ENCODE measurements at places on chromosomes 7 and 10. TPM values are rescaled to one million over a fixed set of nuclear protein-coding genes. Genes with fewer than 3 reads are reported as not detected.
A peak's percentile ranks its signal among the peaks of the same experiment; 100 is the strongest.

The SNX10 gene
- not detected for total RNA-seq

The MLXIPL gene
- total RNA-seq = not detected

The GBX1 gene
- total RNA-seq = 0.95 TPM

DNA sequence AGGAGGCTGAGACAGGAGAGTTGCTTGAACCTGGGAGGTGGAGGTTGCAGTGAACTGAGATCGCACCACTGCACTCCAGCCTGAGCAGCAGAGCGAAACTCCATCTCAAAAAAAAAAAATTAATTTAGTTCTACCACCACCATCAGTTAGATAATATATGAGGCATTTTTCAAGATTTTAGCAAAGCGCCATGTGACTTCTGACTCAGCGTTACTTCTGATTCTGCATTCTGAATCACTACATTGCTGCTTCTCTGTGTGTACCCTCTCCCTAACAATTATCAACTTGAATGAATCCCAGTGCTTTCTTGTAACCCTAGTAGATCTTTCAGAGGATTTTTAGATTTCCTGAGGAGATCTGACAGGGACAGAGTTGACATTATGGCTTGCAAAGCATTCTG lies 176.8 kb upstream of the SORCS1 start:
- no peaks in the 10 kb centered on the region for H3K36me3 ChIP-seq
- H3K27ac ChIP-seq = no peak overlapping the region
- no peaks in the 10 kb centered on the region for H3K27me3 ChIP-seq
- H3K4me3 ChIP-seq = no peak overlapping the region

DNA sequence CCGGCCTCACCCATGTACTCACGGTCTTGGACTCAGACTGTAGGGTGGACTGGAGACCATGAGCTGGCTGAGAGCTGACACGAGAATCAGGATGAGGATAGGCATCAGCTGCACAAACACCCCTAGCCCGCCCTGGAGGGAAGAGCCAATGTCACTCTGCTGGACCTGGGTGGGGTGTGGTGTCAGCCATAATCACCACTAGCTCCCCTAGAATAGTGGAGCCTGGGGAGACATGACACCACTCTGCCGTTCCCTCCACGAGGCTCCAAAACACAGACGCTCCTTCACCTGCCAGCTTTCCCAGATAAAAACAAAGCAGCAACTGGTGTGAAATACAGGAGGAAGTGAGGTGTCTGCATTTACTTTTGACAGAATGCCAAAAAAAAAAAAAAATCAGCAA lies 16.5 kb downstream of the DNAJB12 start:
- peaks cover 24% of the 10 kb centered on the region for H3K36me3 ChIP-seq
- H3K4me1 ChIP-seq = peaks cover 36% of the 10 kb centered on the region
- H3K27ac ChIP-seq = no peak overlapping the region
- H3K4me3 ChIP-seq = no peak overlapping the region
- DNase-seq = no peak

DNA sequence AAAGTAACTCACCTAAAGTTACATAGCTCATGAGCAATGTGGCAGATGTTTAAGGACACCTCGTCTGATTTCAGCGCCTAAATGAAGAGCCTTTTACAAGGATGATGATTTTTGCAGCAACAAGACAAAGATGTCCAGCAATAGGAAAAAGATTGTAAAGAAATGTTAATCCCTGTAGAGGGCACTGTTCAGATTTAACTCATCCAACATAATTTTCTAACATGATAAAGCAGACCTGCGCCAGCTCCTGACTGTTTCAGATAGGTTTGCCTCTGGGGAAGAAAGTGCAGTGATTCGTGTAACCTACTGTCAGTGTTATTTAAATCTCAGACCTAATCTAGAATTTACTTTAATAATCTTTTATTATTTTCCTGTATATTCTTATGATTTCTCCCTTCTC lies 595.2 kb downstream of the AUTS2 start:
- H3K36me3 ChIP-seq = no peaks in the 10 kb centered on the region
- no peaks in the 10 kb centered on the region for H3K4me1 ChIP-seq
- H3K27ac ChIP-seq = no peak overlapping the region
- no peaks in the 10 kb centered on the region for H3K27me3 ChIP-seq
- DNase-seq = peak; percentile 37

- no peak for DNase-seq
- H3K4me3 ChIP-seq = no peak overlapping the region
- H3K36me3 ChIP-seq = no peaks in the 10 kb centered on the region
- no peak overlapping the region for H3K27ac ChIP-seq
- H3K27me3 ChIP-seq = no peaks in the 10 kb centered on the region
These were observed 84.0 kb downstream of the ADD3 start for GRCh38 chr10:110091830-110092229.

DNA sequence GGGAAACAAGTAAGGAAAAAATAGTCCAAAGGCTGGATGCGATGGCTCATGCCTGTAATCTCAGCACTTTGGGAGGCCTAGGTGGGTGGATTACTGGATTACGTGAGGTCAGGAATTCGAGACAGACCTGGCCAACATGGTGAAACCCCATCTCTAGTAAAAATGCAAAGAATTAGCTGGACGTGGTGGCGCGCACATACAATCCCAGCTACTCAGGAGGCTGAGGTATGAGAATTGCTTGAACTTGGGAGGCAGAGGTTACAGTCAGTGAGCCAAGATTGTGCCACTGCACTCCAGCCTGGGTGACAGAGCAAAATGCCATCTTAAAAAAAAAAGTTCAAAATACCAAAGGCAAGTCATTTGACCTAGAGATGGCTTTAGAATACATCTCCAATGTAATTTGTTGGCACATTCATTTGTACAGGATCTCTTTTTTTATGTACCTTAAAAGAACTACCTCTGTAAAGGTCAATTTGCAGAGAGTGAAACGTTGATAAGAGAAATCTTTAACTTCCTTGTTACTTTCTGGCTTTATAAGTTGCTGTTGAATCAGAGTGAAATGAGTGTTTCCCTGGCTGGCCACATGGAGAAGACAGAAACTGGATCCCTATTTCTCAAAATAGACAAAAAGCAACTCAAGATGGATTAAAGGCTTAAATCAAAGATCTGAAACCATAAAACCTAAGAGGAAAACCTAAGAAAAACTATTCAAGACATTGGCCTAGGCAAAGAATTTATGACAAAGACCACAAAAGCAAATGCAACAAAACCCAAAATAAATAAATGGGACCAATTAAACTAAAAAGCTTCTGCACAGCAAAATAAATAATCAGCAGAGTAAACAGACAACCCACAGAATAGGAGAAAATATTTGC lies 260.7 kb downstream of the KLF6 start:
- H3K4me1 ChIP-seq = no peaks in the 10 kb centered on the region
- no peak overlapping the region for H3K27ac ChIP-seq
- H3K36me3 ChIP-seq = no peaks in the 10 kb centered on the region
- H3K27me3 ChIP-seq = no peaks in the 10 kb centered on the region
- no peak for DNase-seq

- no peak overlapping the region for H3K27ac ChIP-seq
- peaks cover 23% of the 10 kb centered on the region for H3K4me1 ChIP-seq
- DNase-seq = no peak
- H3K36me3 ChIP-seq = peaks cover 13% of the 10 kb centered on the region
- no peaks in the 10 kb centered on the region for H3K27me3 ChIP-seq
- H3K4me3 ChIP-seq = no peak overlapping the region
These were observed 336.8 kb downstream of the DNAJB6 start for GRCh38 chr7:157673573-157673972.

- H3K27ac ChIP-seq = no peak overlapping the region
- no peaks in the 10 kb centered on the region for H3K36me3 ChIP-seq
- DNase-seq = no peak
- H3K27me3 ChIP-seq = no peaks in the 10 kb centered on the region
These were observed 72.0 kb upstream of the PARD3 start for GRCh38 chr10:34886906-34887642.

GRCh38 chr7:38630720-38631673 lies at the start of gene AMPH:
TSS of gene AMPH (minus strand) at chr7:38631373. CDS start at chr7:38631351, 22 bp downstream.
- H3K27ac ChIP-seq = no peak within 1 kb of the TSS
- H3K27me3 ChIP-seq = peaks cover 6% of the 10 kb centered on the region
- no peaks in the 10 kb centered on the region for H3K36me3 ChIP-seq
- peak within 1 kb of the TSS; percentile 28 for H3K4me3 ChIP-seq
- no peak for DNase-seq
- H3K4me1 ChIP-seq = no peaks in the 10 kb centered on the region

DNA sequence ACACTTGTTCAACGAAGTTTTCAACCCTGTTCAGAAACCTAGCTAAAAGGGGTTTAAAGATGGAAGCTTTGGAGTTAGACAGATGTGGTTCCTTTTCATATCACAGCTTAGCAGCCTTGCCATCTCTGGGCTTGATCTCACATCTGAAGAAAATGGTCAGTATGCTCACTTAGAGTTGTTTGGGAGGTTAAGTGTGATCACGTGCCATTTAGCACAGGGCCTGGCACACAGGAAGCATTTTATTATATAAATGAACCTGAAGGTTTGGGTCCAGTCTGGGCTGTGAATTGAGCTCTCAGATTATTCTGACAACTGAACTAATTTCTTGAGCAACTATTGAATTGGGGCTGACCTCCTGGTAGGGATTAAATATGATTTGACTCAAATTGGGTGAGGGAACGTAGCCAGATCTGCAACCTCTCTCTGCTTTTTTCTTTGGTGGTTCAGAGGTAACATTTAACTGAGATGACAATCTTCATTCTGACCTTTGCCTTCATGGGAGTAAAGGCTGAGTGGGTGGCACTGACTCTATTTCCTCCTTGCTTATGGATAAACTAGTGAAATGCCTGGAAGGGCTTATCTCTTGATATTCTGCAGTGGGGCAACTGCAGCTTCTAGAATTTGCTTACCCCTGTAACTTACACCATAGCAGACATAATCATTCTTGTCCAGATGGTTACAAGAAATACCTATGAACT lies 10.2 kb upstream of the HKDC1 start:
- no peak for DNase-seq
- H3K4me3 ChIP-seq = no peak overlapping the region
- no peaks in the 10 kb centered on the region for H3K4me1 ChIP-seq

DNA sequence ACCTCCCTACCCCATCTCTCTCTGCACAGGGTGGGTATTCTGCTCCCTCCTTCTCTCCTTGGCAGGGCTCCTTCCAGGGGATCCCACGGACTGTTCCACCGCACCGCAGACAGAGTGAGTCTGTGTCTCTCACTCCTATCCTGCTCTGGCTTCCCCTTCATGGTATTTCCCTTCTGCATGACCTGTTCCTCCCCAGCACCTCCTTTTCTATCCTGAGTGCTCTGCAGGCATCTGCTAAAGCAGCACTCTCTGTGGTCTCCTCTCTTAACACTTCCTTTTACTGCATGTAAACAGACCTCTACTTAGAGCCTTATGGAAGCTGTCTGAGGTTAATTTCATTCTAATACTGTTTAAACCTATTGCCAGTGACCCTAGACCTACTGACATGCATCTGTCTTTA lies 171.5 kb downstream of the CCSER2 start:
- 0 out of 2 replicates have a peak, but pooled peaks cover 4% of the 10 kb centered on the region for H3K4me1 ChIP-seq
- no peak for DNase-seq
- no peaks in the 10 kb centered on the region for H3K36me3 ChIP-seq
- no peak overlapping the region for H3K4me3 ChIP-seq
- H3K27ac ChIP-seq = no peak overlapping the region

- no peaks in the 10 kb centered on the region for H3K4me1 ChIP-seq
- no peaks in the 10 kb centered on the region for H3K27me3 ChIP-seq
- H3K36me3 ChIP-seq = no peaks in the 10 kb centered on the region
These were observed 98.7 kb upstream of the MBL2 start for GRCh38 chr10:52871191-52871843.

DNA sequence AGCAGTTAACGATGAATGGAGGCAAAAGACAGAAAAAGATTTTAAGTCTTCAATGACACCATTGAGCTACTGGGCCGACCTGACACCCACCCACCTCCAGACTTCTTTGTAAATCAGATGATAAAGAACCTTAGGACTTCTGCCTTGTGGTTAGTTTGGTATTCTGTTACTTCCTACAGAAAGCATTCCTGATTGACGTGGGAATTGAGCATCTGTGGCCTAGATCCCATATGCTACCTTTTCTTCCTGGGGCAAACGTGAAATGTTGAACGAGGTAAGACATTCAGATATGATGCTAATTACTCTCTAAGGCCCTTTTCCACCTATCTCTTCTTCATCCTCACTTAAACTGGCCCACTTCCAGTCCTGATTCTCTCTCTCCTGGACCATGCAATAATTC lies 10.2 kb downstream of the PRLHR start:
- no peaks in the 10 kb centered on the region for H3K36me3 ChIP-seq
- no peak for DNase-seq
- H3K27ac ChIP-seq = no peak overlapping the region
- no peak overlapping the region for H3K4me3 ChIP-seq
- H3K4me1 ChIP-seq = peaks cover 18% of the 10 kb centered on the region
- no peaks in the 10 kb centered on the region for H3K27me3 ChIP-seq

DNA sequence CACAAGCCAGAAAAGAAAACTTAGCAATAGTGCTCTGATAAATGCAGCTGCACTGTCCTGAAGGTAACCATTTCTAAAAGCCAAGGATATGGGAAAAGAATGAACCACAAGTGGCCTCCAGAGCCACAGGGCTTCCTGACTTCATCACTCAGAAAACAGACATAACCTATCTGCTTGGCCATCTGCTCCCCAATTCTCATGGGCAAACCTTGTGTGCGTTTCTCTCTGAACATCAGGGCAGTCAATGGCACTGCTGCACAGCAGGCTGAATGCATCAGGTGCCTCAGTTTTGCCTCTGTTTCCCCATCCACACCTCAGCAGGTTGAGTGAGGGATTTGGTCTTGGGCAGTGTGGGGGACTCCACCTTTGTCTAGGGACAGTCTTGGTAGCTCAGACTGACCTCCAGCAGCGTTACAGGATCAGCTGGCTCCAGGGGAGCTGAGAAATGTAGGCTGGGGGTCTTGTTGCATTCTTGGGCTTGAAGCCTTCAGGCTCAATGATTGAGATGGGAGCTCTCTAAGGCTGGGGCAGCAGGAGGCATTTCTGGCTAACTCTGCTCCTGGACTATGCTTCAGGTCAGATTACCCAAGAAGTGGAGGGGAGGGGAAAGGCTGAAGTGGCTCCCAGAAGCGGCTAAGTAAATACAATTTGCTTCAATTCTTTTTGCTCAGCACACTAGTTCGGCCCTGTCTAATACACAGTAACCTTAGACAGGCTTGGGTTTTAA lies 23.6 kb upstream of the PDLIM1 start:
- DNase-seq = no peak

- H3K4me1 ChIP-seq = peaks cover 4% of the 10 kb centered on the region
- no peak overlapping the region for H3K4me3 ChIP-seq
- H3K27me3 ChIP-seq = no peaks in the 10 kb centered on the region
- no peak overlapping the region for H3K27ac ChIP-seq
- H3K36me3 ChIP-seq = no peaks in the 10 kb centered on the region
These were observed 149.0 kb upstream of the CDCA7L start for GRCh38 chr7:22094413-22095342.

DNA sequence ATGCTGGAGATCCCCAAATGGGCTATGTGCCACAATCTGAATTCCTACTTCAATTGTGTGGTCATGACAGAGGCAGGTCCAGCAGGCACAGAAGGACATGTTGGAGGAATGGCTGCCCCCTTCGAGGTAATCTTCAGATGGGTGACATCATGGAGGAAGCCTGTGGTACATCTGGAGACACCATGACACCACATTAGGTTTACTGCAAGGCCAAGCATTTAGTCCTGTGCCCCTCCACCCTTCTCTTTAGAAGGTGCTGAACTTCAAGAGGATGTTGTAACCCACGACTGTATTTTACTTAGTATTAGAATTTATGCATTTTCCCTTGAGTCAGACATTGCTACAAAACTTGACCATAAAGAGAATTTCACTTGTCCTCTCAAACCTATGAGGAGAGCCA lies 75.1 kb upstream of the DDC start:
- no peak overlapping the region for H3K27ac ChIP-seq
- no peaks in the 10 kb centered on the region for H3K36me3 ChIP-seq
- DNase-seq = no peak
- 0 out of 2 replicates have a peak, but pooled peaks cover 5% of the 10 kb centered on the region for H3K27me3 ChIP-seq
- H3K4me3 ChIP-seq = no peak overlapping the region
